ENCODE measurements at places on chromosomes 6 and 20.

GRCh38 chr6:153032255-153032882 lies 29.9 kb upstream of the MTRF1L start:
- peak; percentile 9 for DNase-seq

DNA sequence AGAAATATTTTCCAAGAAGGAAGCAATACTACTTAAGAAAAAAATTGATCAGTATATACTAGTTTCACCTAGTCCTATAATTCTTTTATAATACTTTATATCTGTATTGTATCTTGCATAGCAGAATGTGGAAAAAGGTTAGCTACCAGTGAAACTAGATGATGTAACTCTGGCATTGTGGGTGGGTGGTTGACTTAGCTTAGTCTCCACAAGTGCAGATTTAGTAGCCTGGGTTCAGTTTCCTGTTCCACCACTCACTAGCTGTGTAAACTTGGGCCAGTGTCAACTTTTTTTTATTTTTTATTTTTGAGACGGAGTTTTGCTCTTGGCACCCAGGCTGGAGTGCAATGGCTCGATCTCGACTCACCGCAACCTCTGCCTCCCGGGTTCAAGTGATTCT lies 2.0 kb downstream of the MUC21 start:
- DNase-seq, result peak; percentile 54

- DNase-seq, result peak; percentile 25
Measured at GRCh38 chr20:11379257-11380011, 538.3 kb upstream of the BTBD3 start.

DNA sequence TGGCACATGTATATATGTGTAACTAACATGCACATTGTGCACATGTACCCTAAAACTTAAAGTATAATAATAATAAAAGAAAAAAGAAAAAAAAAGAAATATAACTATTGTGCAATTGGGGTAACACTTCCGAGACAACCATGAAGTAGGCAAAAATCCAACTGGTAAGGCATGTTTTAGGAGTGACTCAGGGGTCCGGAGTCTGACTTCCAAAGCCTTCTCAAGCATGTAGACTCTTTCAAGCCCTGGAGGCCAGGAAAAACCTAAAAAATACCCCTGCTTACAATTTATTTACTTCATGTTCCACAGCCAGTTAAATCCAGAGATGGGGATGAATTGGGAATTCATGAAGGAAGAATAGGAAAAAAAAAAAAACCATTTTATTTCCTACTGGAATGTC lies 161.3 kb upstream of the PHACTR1 start:
- DNase-seq, result no peak

DNA sequence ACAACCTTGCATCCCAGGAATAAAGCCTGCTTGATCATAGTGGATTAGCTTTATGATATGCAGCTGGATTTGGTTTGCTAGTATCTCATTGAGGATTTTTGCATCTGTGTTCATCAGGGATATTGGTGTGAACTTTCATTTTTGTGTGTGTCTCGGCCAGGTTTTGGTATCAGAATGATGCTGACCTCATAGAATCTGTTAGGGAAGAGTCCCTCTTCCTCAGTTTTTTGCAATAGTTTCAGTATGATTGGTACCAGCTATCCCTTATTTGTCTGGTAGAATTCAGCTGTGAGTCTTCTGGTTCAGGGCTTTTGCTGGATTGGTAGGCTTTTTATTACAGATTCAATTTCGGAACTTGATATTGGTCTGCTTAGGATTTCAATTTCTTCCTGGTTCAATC lies 132.5 kb downstream of the ZFAND3 start:
- no peak for DNase-seq

GRCh38 chr6:77038807-77039206 lies 424.5 kb downstream of the HTR1B start:
- DNase-seq, result no peak

DNA sequence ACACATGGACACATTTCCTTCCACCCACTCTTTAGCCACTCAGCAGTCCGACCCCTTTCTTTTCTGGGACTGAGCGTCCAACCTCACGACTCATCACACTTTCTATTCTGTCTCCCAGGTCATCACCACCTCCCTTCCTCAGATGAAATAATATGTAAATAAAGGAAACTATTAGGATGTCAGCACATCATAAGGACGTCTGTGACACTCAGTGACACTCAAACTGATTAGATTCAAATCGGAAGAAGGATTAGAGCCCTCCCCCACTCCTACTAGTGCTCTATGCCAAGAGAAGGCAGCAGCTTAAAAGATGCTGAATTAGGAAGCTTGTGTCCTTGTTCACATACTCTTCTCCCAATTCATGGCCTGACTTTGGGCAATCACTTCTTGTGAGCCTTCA lies 113.6 kb downstream of the TNFRSF21 start:
- DNase-seq, result no peak

- no peak for DNase-seq
Measured at GRCh38 chr20:408843-409696, 971 bp downstream of the RBCK1 start.

DNA sequence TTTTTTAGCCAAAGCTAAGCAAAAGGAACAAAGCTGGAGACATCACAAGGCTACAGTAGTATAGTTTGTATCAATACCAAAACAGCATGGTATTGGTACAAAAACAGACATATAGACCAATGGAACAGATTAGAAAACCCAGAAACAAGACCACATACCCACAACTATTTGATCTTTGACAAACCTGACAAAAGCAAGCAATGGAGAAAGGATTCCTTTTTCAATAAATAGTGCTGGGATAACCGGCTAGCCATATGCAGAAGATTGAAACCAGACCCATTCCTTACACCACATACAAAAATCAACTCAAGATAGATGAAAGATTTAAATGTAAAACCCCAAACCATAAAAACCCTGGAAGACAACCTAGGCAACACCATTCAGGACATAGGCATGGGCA lies 5.0 kb downstream of the RFPL4B start:
- no peak for DNase-seq

GRCh38 chr6:108157981-108158525 lies 7.8 kb upstream of the NR2E1 start:
- no peak for DNase-seq

DNA sequence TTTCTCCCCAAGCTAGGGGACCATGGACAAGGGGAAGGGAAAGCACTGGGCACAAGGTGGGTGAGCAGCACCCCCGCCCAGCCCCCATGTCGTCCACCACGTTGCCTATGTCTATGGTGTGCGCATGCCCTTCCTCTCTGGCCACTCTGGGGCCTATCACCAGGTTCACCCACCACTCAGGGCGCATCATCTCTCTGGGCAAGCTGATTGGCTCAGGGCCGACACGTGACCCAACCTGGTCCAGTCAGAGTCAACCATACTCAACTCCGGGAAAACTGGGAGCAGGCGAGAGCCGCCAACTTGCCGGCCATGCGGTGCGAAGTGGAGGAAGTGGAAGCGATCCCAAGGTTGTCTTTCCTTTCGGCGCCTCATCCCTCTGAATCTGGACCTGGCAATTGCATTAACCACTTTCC lies 25.9 kb downstream of the ACSS1 start:
- no peak for DNase-seq

GRCh38 chr6:8481727-8482126 lies 46.4 kb upstream of the SLC35B3 start:
- peak; percentile 38 for DNase-seq

DNA sequence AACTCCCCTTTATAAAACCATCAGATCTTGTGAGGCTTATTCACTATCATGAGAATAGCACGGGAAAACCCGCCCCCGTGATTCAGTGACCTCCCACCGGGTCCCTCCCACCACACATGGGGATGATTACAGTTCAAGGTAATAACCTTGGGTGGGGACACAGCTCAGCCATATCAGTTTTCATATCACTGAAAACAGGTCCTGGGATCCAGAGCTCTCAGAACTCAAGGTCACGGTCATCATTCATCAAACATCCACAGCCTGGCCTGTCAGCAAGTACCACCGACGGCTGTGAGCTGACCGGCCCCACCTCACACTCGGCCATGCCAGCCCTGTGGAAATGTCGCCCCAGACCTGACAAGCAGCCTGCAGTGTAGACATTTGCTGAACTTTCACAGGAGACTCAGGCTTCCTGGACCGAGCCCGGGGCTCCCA lies 14.1 kb upstream of the FRMD1 start:
- no peak for DNase-seq

DNA sequence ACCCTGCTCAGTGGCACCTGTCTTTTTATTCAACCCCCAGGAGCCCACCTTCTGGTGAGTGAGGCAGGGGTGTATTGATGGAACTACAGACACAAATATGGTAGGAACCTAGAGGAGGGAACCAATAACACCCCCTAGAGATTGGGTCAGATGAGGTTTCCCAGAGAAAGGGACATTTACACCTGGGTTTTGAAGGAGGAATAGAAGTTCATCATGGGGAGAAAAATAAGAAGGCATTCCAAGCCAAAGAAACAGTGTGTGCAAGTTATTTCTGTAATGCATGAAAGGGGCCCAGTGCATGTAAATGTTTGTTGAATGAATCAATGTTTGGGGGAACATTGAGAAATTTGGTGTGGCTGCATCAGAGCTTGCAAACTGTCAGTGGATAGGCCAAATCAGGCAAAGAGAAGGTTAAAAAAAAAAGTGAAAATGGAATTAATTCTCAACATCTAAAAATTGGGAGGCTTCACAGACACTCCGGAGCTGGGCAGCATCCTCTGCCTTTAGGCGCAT lies 11.1 kb upstream of the KIAA1755 start:
- DNase-seq, result no peak

DNA sequence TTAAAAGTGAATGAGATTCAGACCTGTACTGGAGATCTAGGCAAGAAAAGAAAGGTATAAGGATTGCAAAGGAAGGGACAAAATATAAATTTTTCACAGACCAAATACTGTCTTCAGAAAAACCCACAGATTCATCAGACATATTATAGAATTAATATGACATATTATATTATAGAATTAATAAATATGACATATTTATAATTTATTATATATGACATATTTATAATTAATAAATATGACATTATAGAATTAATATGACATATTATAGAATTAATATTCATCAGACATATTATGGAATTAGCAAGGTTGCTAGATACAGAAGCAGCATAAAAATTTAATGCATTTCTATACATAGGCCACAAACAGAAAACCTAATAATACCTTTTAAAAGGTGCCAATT lies 44.7 kb upstream of the GNRH2 start:
- DNase-seq, result no peak

DNA sequence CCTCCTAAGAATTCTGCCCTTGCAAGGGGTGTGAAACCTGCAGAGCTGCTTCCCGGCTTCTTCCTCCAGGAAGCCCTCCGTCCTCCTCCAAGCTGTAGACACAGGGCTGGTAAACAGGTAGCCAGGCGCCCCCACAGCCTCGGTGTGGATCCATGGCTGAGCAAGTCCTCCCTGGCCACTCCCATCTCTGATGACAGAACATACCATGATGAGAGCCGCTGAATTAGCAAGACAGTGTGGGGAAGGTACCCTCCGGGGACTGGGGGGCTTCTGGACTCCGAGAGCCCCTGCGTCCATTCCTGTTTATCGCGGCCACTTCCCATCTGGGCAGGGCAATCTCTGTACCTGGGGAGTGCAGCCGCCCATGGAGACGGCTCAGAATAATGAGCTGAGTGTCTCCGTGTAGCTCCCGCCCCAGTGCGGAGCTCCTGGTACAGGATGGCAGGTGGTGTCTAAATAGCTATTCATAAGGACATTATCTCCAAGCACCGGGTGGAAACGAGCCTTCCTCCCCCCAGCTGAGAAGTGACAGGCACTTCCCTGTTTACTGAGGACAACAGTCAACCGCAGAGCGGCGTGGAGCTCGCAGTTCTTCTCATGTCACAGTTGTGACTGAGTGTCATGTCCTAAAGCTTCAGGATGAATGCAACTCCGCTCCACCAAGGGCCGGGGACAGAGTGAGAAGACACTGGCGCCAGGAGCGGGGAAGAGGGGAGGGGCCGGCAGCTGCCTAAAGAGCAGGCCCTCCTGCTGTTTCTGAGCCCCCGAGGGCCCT lies 22.7 kb upstream of the NTSR1 start:
- DNase-seq, result peak; percentile 20

DNA sequence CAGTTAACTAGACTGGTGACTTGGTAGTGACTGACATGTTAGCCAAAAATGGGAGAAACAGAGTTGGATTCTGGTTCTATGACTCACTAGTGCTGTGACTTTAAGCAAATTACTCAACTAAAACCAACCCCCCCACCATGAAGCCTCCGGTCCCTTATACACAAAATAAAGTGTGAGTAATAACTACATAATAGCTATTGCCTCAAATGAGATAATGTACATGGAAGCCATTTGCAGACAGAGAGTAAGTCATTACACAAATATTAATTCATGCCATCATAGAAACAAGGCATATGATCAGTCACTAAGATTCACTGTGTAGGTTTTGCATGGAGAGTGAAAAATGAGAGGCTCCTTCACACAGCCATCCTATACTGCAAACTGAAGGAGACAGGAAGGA lies 111.9 kb downstream of the HIVEP2 start:
- no peak for DNase-seq

DNA sequence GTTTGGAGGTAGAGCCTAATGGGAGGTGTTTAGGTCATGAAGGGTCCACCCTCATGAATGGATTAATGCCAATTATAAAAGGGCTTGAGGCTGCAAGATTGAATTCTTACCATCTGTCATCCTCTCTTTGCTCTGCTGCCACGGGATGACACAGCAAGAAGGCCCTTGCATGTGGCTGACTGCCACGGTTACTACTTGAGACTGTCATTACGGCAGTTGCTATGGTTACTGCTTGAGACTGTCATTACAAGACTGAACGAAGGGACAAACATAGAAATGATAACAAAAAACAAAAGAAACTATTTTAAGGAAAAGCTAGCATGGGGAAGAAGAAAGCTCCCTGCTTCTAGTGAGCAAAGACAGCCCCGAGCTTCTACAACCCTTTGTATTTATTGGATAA lies 715.0 kb downstream of the TFAP2A start:
- DNase-seq, result no peak

- DNase-seq, result no peak
Measured at GRCh38 chr6:153588330-153588729, 450.7 kb upstream of the OPRM1 start.

DNA sequence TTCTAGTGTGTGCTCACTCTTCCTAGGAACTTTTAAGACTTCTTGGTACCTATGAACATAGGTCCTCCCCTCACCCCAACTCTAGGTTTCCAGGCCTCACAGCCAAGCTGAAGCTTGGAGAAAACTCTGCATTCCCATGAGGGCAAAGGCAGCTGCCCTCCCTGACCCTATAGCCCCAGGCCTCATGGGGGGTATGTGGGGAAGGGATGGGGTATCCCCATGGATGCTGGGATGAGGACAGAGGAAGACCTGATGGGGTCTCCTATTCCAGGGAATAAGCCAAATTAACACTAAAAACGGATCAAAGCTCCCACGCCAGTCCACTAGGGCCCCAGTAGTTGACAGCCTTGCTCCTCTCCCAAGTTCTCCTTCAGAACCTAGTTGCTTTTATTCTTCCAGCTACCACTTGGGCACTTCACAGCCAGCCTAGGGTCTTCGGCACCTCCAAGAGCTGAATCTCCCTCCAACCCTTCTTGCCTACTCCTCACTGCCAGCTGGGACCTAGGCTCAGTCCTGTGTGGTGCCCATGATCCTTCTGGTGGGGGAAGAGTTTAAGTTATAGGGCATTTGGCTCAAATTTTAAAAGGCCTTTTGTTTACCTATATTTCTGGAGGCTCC lies 7.8 kb downstream of the TP53INP2 start:
- DNase-seq, result no peak
